ENCODE measurements at places on chromosomes 2 and 18. TPM values are rescaled to one million over a fixed set of nuclear protein-coding genes. Genes with fewer than 3 reads are reported as not detected.

- no peak for DNase-seq
These were observed 42.1 kb downstream of the DDX18 start for GRCh38 chr2:117856415-117857210.

DNA sequence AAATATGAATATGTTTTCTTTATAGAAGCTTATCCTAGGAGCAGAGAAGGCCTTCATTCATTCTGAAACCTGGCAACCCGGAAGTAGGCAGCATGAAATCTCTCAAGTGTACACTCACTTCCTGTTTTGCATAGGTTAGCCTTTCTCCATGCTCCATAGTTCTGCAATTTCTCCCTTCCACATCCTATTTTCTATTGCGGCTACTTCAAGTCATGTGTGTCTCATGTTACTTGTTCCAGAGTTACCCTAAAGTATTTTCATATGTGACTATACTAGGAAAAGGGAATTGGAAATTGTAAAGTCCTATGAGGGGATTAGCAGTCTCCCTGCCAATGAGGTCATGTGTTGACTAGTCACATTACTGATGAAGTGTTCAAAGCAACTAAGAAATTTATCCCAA, 320.6 kb downstream of the NCKAP5 start:
- no peak for DNase-seq

GRCh38 chr18:34726286-34727004, 16.3 kb downstream of the DTNA start:
- no peak for DNase-seq

DNA sequence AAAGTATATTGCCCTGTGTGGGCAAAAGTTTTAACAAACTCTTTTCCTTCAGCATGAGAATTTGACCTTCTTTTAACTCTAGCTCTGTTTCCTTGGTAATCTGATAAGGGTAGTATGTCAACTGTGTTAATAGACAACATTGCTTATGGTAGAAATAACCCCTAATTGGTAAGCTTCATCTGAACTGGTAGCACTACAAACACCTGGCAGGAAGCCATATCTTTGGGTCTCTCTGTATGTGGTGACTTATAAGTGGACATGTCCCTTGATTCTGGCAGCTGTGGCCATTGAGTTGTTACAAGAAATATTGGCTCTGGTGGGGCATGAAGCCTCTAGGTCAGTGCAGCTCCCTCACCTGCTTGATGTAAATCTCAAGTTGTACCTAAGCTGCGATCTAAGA, 46.9 kb downstream of the MBD5 start:
- no peak for DNase-seq

DNA sequence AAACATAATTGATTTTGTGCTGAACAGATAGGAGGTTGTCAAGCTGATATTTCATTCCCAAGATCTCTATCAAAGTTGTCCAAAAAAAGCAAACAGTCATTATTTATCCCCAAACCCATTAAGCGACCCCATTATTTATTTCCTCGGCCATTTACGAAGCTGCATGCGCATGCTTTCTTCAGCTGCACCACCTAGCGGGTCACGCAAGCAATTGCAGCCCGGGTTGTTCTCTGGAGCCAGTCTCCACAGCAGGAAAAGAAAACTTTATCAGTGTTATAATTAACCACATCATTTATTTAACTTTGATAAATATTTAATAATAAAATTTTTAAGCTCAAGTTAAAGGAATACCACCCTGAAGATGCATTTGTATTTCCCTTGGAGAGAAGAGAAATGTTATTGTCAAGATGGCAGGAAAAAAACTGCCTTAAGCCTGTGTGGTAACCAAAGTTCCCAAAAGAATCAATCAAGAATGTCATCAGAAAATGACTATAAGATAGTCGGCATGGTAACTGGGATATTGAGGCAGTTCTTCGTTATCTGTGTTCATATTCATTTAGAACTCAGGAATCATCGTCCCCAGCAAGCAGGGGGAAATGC, 304.7 kb downstream of the FBXO15 start:
- DNase-seq, result peak; percentile 80

GATA6 gene
- not detected for total RNA-seq

DNA sequence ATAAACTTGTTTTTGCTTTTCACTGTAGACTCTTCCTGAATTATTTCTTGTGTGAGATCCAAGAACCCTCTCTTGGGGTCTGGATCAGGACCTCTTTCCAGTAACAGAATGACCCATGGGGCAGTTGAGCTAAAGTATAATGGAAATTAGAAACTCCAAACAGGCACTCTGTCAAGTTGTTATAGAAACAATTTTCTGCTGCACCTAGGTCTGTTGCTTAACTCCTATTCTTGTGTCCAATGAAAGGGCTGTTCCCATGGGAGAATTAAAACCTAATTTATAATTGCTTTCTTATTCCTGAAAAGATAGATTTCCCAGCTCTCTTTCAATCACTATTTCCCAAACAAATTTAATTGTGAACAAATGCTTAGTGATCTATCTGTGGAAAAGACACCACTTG, 1341.3 kb upstream of the PIK3C3 start:
- DNase-seq, result no peak

REG1A gene
- not detected for total RNA-seq

- no peak for DNase-seq
These were observed 45.9 kb upstream of the ZNF638 start for GRCh38 chr2:71285706-71286105.

GRCh38 chr2:65565681-65566080, 133.3 kb upstream of the SPRED2 start:
- DNase-seq, result no peak

LYPD6B gene
- not detected for total RNA-seq

Data from activated CD4-positive, alpha-beta T cell treated with anti-CD3 and anti-CD28 coated beads, Interleukin-2, amount 10 ng/mL, durations not matched to agents 24 days and 14 days (primary cell).